SHP77 treated with DMSO at 0.1 percent for 48 hours (cell line): ENCODE measurements at places on chromosomes 6 and 20.

- no peak for DNase-seq
Observed at GRCh38 chr20:37193821-37194220, 14.5 kb upstream of the MROH8 start.

GRCh38 chr20:62523473-62524203 lies 47.8 kb upstream of the GATA5 start:
- DNase-seq = no peak

DNA sequence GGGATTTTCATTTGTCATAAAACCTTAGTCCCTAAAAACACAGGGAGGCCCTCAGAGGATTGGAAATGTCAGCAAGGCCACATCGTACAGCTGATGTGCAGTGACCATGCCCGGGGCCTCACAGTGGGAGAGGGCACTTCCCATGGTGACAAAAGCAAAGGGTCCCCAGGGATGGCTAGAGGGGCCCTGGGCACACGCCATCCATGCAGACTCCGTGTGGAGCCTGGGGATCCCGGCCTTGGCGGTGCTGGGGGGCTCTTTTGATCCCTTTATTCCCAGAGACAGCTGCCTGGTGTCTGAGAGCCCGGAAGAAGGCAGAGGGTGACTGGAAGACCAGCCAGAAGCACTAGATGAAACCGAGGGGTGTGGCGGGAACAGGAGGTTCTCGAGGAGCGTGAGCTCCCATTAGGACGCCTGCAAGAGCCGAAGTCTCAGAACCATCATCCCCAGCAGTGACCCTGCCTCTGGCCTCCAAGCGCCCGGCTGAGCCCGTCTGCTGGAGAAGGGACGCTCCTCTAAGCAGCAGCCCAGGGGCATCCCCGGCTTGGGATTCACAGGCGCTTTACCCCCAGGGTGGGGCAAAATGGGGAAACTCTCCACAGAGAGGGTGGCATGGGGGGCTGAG lies 49.1 kb upstream of the FRMD1 start:
- no peak for DNase-seq

DNA sequence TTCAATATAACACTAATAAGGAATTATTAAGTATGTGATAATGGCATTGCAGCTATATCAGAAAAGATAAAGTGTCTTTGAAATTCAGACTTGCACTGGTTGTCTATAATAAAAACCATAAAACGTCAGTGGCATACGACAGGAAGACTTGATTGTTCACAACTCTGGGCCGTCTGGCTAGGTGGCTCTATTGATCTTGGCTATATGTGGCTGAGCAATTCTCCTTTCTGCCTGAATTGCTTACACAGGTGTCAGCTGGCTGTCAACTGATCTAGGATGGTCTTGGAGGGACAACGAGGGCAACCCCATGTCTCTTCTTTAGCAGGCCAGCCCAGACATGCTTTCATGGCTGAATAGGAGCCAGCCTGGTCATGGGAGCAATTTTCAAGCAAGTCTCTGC lies 359.1 kb downstream of the QKI start:
- no peak for DNase-seq

GRCh38 chr6:28742668-28743270 lies 181.0 kb downstream of the TRIM27 start:
- DNase-seq = no peak
